ENCODE measurements at places on chromosomes 3 and 15.

DNA sequence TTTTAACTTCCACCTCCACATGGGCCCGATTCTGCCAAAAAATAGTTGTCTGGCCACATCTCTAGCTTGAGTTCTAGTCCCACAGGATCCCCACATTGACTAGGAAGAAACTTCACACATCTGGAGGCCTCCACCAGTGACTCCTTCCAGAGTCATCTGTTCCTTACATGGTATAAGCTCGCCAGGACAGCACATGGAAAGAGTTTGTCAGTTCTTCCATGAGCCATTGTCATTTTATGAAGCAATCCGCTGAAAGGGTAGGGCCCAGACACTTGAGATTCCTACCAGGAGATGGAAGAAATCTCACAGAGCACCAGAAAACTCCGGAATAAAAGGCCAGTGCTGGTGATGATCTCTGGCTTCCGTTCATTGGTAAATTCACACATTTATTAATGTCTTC lies 350.5 kb upstream of the ICE2 start:
- DNase-seq, result peak; percentile 45

DNA sequence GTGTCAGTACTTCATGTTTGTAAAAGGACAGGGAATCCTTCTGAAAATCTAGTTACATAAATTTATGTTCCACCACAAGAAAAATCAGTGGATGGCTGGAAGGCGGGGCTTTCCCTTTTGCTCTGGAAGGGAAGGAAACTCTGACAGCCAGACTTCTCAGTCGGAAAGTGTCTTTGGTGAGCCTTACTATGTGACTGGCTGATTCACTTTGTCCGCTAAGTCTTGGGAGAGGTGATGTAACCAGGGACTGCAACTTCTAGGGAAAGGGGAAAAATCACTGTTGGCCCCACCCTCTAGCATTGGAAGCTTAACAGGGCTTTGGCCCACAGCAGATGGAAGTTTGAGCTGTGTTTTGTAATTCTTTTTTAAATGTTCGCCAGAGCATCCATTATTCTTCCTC lies 281.4 kb upstream of the CTDSPL start:
- DNase-seq, result peak; percentile 78

GRCh38 chr3:162738784-162739183 lies 1242.2 kb downstream of the OTOL1 start:
- DNase-seq, result no peak

DNA sequence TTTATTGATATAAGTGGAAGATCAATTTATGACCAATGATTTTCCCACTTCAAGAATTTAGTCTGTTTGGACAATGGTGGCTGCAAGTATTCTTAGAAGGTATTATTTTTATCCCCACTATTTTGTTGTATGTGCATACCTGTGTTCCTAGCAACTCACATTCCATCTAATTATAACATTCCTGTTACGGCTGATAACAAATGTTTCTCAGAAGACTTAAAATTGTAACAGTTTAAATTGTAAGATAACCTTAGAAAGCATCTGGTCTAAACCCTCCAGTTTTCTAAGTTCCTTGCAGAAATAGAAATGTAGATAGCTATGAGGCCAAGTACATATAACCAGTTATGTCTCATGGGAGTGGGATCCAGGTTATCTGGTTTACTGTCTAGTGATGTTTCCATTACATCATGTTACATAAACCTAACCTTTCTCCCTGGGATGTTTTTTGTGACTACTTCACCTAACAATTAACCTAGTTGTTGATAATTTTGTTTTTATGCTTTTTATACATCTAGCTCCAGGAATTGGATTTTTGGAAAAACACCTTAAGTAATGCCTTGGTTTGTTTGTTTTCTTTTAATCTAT lies 11.1 kb upstream of the MFN1 start:
- DNase-seq, result no peak

DNA sequence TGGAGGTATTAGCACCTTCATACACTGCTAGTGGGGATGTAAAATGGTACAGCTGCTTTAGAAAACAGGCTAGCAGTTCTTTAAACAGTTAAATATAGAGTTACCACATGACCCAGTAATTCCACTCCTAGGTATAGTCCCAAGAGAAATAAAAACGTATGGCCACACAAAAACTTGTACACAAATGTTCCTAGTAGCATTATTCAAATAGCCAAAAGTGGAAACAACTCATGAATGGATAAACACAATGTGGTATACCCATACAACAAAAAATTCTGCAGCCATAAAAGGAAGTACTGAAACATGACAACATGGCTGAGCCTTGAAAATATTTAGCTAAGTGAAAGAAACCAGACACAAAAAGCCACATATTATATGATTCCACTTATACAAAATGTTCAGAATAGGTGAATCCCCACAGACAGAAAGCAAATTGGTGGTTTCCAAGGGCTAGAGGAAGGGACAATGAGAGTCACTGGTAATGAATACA lies 40.8 kb upstream of the KLF13 start:
- no peak for DNase-seq

DNA sequence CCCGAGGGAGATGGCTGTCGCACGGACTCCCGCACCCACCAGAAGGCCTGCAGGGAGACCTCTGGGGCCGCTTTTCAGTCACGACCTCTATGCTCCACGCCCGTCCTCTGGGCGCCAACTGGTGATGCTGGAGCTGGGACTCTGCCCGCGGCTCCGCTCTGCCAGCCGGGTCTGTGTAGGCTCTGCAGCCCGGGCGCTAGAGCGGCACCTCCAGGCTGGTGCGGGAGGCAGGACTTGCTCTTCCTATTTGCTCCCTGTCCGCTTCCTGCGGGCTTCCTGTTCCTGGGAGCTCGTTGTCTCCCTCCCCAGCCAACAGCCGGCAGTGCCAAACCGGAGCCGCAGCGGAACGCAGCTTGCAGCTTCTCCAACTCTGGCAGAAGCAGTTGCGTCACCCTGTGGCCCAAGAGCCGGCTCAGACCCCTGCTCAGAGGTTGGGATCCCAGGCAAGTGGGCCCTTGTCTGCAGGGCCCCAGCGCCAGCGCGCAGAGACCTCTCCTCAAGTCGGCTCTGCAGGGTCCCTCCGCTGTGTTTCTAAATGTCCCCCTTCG lies 285.9 kb downstream of the XXYLT1 start:
- DNase-seq, result no peak

- no peak for DNase-seq
Measured at GRCh38 chr3:67624687-67625086, 29.7 kb downstream of the SUCLG2 start.

Measured in hindlimb muscle (tissue), 1 donor.